Esophagus squamous epithelium (tissue), 5 donors: ENCODE measurements at places on chromosomes 3 and 15.
A peak's percentile ranks its signal among the peaks of the same experiment; 100 is the strongest.

DNA sequence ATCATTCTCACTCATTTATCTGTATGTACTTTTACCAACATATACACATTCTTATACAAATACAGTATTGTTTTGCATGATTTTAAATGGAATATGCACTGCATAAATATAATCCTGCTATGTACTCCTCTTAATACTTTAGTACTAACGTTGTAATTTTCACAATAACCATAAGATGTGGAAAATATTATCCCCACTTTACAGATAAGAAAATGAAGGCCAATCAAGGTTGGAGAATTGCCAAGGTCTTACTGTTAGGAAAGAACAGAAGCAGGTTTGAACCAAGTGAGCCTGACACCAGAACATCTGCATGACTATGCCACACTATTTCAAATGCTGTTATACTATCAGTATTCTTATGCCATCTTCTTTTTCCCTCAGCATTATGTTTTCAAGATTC lies 32.9 kb downstream of the BCL2A1 start:
- no peaks in the 10 kb centered on the region for H3K27me3 ChIP-seq
- no peak overlapping the region for H3K4me3 ChIP-seq
- no peak for DNase-seq

DNA sequence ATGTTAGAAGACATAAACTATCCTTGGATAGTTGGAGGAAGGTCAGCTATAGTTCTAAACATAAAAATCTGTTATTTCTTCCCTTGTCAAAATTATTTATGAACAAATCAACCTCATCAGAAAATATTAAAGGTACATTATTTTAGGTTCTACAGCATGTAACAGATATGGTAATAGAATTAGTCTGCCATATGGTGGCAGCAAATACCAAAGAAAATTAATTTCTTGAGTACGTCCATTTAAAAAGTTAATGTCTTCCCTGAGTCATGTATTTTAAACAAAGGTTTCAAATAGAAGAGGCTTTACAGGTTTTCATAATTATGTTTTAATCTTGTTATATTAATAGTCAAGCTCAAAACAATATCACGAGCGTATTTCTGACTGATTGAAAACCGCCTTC lies 17.9 kb upstream of the ANKRD28 start:
- no peak overlapping the region for H3K27ac ChIP-seq
- no peaks in the 10 kb centered on the region for H3K27me3 ChIP-seq
- no peaks in the 10 kb centered on the region for H3K4me1 ChIP-seq
- no peaks in the 10 kb centered on the region for H3K36me3 ChIP-seq

DNA sequence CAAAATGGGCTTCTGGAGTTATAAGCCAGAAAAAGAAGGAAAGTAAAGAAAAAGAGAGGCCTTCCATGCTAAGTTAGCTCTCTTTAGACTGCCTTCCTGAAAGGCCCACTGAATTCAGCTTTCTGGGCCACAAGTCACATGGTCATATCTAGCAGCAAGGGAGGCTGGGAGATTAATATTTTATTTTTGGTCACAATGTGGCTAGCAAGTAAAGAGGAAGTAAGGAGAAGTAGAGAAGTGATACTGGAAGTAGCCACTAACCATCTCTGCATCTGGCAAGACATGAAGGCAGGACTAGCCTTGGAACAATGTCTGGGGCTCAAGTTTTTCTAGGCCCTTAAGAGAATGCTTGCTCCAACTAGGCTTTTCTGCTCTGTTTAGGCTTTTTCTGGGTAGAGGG lies 81.8 kb upstream of the UBE2E1 start:
- H3K27me3 ChIP-seq, result no peaks in the 10 kb centered on the region
- DNase-seq, result no peak
- H3K36me3 ChIP-seq, result no peaks in the 10 kb centered on the region
- no peak overlapping the region for H3K27ac ChIP-seq
- H3K4me3 ChIP-seq, result no peak overlapping the region

- no peaks in the 10 kb centered on the region for H3K27me3 ChIP-seq
- no peak overlapping the region for H3K27ac ChIP-seq
- no peaks in the 10 kb centered on the region for H3K36me3 ChIP-seq
- H3K4me3 ChIP-seq, result no peak overlapping the region
Measured at GRCh38 chr3:186212611-186213010, 103.7 kb upstream of the ETV5 start.

GRCh38 chr15:60994963-60995475 lies 234.1 kb downstream of the RORA start:
- H3K4me1 ChIP-seq, result peaks cover 6% of the 10 kb centered on the region
- no peaks in the 10 kb centered on the region for H3K27me3 ChIP-seq
- no peaks in the 10 kb centered on the region for H3K36me3 ChIP-seq
- H3K27ac ChIP-seq, result no peak overlapping the region
- DNase-seq, result no peak
- no peak overlapping the region for H3K4me3 ChIP-seq

GRCh38 chr3:24460974-24461373 lies 33.7 kb downstream of the THRB start:
- H3K4me3 ChIP-seq, result no peak overlapping the region
- no peaks in the 10 kb centered on the region for H3K4me1 ChIP-seq
- no peaks in the 10 kb centered on the region for H3K36me3 ChIP-seq
- no peak overlapping the region for H3K27ac ChIP-seq
- no peak for DNase-seq

- no peak overlapping the region for H3K27ac ChIP-seq
- no peak overlapping the region for H3K4me3 ChIP-seq
Measured at GRCh38 chr15:74830868-74831267, 4.4 kb downstream of the CPLX3 start.

DNA sequence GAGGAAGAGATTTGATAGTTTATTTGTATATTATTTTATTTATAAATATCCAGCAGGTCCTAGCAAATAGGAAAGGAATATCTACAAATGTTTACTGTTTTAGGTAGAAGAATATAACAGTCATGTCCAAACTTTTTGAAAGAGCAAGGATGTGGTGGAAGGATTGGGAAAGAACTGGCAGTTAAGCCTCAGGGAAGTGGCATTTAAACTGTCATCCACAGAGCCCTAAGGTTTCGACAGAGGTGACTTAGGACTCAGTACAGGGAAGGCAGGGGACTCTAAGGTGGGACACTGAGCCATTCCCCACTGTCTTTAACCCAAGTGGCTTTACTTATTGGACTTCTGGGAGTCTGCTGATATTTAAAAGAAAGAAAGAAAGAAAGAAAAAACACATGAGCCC lies 11.8 kb upstream of the TMEM87A start:
- H3K27me3 ChIP-seq, result no peaks in the 10 kb centered on the region
- no peak for DNase-seq
- peaks cover 4% of the 10 kb centered on the region for H3K36me3 ChIP-seq
- H3K4me3 ChIP-seq, result no peak overlapping the region
- H3K27ac ChIP-seq, result no peak overlapping the region

DNA sequence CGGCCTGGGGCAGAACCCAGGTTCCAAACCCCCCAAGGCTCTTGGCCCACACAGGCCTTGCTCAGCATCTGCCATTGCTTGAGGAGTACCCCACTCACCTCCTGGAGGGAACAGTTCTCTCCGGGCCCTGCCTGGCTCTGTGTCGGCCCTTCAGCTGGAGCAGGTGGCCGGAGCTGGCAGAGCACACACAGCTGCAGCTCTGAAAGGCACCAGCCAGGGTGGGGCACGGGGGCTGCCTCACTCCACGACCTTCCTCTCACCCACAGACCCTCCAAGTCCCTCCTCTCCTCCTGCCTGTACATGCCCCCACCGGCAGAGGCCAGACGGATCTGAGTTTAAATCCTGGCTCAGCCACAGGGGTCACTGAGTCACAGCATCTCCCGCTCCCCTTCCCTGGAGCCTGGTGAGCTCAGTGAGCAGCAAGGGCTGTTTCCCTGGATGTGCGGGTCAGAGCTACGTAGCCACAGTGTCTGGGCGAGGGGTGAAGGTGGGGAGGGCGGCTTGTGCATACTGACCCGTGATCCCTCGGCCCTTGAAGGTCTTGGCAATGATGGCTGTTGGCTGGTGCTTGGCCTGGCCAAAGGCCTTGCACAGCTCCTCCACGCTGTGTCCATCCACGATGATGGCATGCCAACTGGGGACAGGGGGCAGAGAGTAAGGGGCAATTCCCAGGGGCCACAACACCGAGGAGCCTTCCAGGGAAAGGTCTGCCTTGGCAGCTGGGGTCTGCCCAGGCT lies 23.0 kb downstream of the TKT start:
- H3K4me1 ChIP-seq, result peaks cover 17% of the 10 kb centered on the region
- H3K4me3 ChIP-seq, result no peak overlapping the region

DNA sequence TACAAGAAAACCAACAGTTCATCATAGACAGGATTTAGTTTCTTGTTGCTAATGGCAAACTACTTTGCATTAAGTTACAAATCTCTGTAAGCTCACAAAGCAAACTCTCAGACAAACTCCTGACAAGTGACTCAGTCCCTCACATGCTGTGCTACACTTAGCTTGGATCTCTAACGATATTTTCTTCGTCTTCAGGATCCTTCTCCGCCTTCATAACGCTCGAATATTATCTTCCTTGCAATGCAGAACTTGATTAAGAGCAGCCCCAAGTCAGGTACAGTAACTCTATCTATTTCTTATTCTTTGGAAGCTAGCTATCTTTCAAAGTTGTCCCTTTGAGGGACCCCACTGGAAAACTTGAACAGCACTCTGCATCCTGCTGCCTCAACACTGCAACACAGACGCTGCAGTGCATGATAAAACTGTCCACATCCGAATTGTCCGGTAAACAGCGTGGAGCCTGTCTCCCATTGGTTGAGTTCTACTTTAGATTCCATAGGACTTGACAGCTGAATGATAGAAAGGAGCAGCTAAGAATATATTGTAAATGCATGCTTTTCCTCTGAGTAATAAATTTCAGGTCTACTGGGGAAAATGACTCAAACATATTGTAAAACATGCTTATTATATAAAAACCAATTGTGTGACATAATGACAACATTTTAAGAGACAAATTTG lies 61.3 kb downstream of the UACA start:
- H3K4me1 ChIP-seq, result peaks cover 48% of the 10 kb centered on the region
- H3K36me3 ChIP-seq, result no peaks in the 10 kb centered on the region
- H3K27me3 ChIP-seq, result no peaks in the 10 kb centered on the region
- H3K4me3 ChIP-seq, result peak overlapping the region; percentile 54

- no peak overlapping the region for H3K27ac ChIP-seq
- H3K27me3 ChIP-seq, result no peaks in the 10 kb centered on the region
- H3K36me3 ChIP-seq, result no peaks in the 10 kb centered on the region
- DNase-seq, result no peak
Measured at GRCh38 chr3:107665351-107665750, 142.6 kb downstream of the BBX start.

DNA sequence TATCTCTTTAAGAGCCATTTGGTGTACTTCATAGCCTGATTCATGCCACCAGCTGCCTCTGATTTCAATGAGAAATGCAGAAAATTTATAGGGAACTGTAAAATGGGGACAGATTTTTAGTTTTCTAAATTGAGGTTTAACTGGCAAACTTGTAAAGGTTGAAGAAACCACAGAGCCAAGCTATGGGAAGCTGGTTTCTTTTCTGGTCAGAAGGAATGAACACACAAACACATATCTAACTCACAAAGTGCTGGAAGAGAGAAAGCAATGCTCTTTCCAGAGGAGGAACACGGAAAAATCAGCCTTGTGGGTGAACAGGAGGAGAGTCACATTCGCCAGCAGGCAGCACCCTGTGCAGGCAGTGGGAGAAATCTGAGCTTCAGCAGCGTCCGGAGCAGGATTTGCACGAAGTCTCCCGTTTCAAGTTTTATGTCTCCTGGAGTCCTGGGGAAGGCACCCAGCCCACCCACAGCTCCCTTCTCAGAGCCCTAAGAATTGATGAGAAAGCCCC lies 481 bp downstream of the MASP1 start:
- H3K27me3 ChIP-seq, result no peaks in the 10 kb centered on the region
- H3K36me3 ChIP-seq, result no peaks in the 10 kb centered on the region
- H3K4me3 ChIP-seq, result peak overlapping the region; percentile 26
- H3K4me1 ChIP-seq, result peaks cover 15% of the 10 kb centered on the region
- H3K27ac ChIP-seq, result peak overlapping the region; percentile 72

- H3K27ac ChIP-seq, result peak overlapping the region; percentile 81
- no peak for DNase-seq
- H3K27me3 ChIP-seq, result no peaks in the 10 kb centered on the region
- H3K4me3 ChIP-seq, result no peak overlapping the region
- H3K4me1 ChIP-seq, result peaks cover 29% of the 10 kb centered on the region
Measured at GRCh38 chr3:69746119-69746518, 6.9 kb downstream of the MITF start.

DNA sequence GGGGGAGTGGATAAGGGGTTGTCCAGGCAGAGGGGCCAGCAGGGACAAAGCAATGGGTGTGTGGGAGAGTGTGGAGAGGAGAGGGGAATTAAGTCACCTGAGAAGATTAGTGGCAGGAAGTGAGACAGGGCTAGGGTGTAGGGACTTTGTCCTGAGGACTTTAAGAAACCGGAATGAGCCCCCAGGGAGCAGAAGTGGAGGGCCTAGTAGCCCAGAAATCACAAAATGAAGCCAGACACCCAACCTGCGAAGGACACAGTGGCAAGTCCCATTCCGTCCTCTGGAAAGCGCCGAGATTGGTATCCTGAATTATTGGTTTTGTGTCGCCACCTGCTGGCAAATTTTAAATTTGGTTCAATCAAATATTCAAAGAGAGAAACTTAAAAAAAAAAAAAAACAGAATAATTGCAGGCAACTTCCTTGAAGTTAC lies 78.0 kb upstream of the SLC25A36 start:
- H3K27me3 ChIP-seq, result no peaks in the 10 kb centered on the region
- H3K4me3 ChIP-seq, result no peak overlapping the region
- no peak overlapping the region for H3K27ac ChIP-seq
- H3K4me1 ChIP-seq, result no peaks in the 10 kb centered on the region
- no peak for DNase-seq

GRCh38 chr15:66288551-66289185 lies 4.7 kb upstream of the DIS3L start:
- no peak for DNase-seq
- peaks cover 56% of the 10 kb centered on the region for H3K4me1 ChIP-seq
- no peaks in the 10 kb centered on the region for H3K27me3 ChIP-seq
- no peak overlapping the region for H3K27ac ChIP-seq

DNA sequence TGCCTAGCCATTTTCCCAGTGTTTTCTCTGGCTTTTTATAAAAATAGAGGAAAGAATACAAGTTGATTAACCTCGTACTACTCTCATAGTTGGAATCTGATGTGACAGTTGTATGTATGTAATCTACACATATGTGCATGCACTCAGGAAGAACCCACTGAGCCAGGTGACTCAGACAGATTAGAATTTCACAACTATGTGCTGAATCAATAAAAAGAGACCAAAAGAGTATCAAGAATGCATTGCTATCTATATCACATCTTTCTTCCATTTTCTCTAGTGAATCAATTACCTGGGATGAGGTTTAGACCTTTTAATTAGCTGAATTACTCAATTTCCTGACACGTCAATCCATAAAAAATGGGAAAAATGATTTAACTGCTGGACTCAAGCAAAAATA lies 319.3 kb upstream of the ATP10A start:
- H3K27ac ChIP-seq, result no peak overlapping the region
- H3K4me3 ChIP-seq, result no peak overlapping the region
- no peaks in the 10 kb centered on the region for H3K4me1 ChIP-seq
- no peaks in the 10 kb centered on the region for H3K36me3 ChIP-seq
- H3K27me3 ChIP-seq, result no peaks in the 10 kb centered on the region
